K562 (cell line): ENCODE measurements at places on chromosomes 2 and 18. TPM values are rescaled to one million over a fixed set of nuclear protein-coding genes. Genes with fewer than 3 reads are reported as not detected.

DNA sequence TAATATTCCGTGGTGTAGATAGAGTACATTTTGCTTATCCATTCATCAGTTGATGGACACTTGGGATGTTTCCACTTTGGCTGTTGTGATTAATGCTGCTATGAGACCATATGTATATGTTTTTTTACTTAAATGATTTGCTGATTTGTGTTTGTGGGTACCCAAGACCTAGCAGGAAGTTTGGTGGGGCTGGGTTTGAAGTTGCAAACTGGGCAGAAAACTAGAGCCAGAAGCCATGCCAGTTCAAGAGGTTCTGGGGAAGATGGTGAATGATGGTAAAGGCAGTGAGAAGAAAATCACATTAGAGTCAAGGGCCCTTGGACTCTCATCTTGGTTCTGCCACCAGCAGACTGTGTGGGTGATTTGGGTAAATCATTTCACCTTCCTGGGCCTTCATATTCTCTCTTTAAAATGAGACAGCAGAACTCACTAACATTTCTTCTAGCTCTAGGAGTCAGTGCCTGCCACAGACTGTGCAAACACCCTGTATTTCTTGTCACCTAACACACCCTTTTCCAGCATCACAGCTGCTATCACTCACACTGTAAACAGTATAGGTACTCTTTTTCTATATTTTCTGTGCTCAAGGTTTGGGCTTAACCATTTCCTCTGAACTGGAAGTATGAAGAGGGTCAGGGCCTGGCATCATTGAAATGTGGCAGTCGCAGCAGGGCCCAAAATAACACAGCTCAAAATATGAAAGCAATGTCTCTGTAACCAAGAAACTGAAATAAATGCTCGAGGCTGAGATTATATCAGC lies 8.4 kb upstream of the CTLA4 start:
- DNase-seq, result no peak

DNA sequence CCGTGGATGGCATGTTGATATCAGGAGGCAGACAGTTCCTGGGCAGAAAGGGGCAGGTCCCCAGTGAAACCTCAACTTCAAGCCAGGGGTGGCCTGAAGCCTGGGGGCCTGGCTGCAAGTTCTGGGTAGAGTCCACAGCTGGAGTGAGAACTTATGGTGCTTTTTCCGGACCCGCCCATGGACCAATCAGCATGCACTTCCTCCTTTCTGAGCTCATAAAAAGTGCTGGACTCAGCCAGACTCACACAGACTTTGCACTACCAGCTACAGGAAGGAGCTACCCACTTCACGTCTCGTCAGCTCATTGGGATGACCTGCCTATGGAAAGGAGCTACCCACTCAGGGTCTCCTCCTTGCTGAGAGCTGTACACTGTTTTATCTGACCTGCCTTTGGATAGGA lies 183.1 kb upstream of the MC4R start:
- no peak for DNase-seq

DNA sequence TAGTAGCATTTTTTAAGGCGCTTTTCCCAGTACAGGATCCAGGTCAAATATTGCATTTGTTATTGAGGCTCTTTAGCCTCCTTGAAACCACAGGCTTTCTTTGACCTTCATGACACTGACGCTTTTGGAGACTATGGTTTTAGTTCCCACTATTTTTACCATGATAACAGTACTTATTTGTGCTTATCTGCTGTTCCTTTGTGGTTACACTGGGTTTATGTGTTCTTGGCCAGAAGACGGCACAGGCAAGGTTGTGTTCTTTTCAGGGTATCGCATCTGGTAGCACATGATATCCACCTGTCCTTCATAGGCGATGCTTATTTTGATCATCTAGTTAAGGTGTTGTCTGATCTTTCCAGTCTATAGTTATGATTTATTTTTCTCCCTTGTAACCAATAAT lies 16.8 kb upstream of the MBOAT2 start:
- DNase-seq, result no peak

- no peak for DNase-seq
Observed at GRCh38 chr2:11342551-11343367, 1.7 kb downstream of the ROCK2 start.

GRCh38 chr18:32095192-32095899 lies 3.7 kb downstream of the RNF138 start:
- DNase-seq, result peak; percentile 44

- DNase-seq, result no peak
Observed at GRCh38 chr2:19714926-19715325, 186.9 kb downstream of the TTC32 start.

GRCh38 chr2:35339211-35339610 lies 1016.4 kb upstream of the CRIM1 start:
- no peak for DNase-seq

DNA sequence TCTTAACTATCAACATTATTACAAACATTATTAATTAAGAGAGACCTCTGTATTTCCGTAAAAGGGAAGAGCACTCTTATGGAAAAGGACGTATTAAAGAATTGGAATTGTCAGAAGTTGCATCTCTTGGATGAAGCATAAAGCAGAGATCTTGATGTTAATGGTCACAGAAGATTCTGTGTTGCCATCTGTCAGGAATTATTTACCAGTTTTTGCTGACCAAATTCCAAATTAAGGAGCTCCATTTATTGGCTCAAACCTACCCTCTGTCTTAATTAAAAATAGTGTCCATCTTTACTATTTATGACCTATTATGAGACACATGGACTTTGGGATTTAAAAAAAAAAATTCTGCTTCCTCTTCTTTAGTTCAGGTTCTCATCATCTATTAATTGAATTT lies 232.1 kb downstream of the ARHGAP15 start:
- no peak for DNase-seq

GRCh38 chr2:11477994-11478393 lies 12.0 kb upstream of the E2F6 start:
- DNase-seq, result peak; percentile 70

- DNase-seq, result no peak
Observed at GRCh38 chr2:235171550-235172031, 219.8 kb downstream of the SH3BP4 start.

GRCh38 chr18:55509631-55510324 lies 78.2 kb downstream of the TCF4 start:
- no peak for DNase-seq

GRCh38 chr2:159873258-159873657 lies 75.2 kb upstream of the CD302 start:
- peak; percentile 10 for DNase-seq

DNA sequence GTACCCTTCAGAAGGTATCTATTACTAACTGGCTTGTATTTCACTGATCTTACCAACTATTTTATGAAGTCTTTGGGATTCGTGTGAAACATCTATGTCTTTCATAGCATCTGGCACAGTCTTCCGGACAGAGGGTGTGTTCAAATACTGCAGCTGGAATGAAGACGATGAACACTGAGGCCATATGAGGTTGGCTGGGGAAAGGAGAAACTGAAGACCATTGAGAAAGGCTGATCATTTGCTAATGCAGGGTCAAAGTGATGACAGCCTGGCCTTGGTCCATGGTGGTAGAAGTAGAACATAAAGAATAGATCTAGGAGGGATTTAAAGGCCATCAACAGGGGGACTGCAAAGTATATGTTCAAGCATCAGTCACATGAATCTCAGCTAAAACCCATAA lies 132.7 kb downstream of the CCBE1 start:
- DNase-seq, result no peak

DNA sequence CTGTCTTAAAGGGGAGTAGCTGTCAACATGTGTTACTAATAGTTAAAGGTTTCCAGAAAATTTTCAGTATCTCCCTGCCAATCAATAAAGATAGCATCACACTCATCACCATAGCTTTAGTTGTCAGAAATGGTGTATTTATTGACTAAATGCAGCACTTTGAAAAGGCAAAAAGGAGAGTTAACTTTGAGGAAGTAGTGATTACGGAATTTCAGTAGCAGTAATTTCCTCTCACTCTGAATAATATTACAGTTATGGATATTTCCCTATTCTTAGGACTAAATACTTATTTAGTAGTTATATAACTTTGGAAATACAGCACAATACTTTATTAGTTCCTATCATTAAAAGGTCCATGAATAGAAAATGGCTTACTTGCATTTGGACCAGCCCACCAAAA lies 250.5 kb downstream of the CAMKMT start:
- no peak for DNase-seq

The ALK gene
- total RNA-seq, result not detected in 2 replicates

The TYMS gene
- 292 and 305 TPM in 2 replicates for total RNA-seq

The FASTKD1 gene
- 90.0 and 114 TPM in 2 replicates for total RNA-seq

The IL1R2 gene
- total RNA-seq, result 0.13 TPM in 1 of 2 replicates, not detected in the other

The SLC30A3 gene
- total RNA-seq, result 2.0 and 2.2 TPM in 2 replicates

The AGAP1 gene
- 21.4 and 24.0 TPM in 2 replicates for total RNA-seq

The EPB41L3 gene
- total RNA-seq, result 0.44 TPM in 1 of 2 replicates, not detected in the other

The TSPYL6 gene
- 8.8 and 9.4 TPM in 2 replicates for total RNA-seq

The ASPRV1 gene
- 0.58 and 0.60 TPM in 2 replicates for total RNA-seq
